Upper lobe of right lung (tissue), 1 donor: ENCODE measurements at places on chromosomes 13 and 19.

- DNase-seq = no peak
These were observed 10.0 kb downstream of the DPF1 start for GRCh38 chr19:38213911-38214625.

- DNase-seq = no peak
These were observed 18.2 kb upstream of the STK24 start for GRCh38 chr13:98595134-98595533.

DNA sequence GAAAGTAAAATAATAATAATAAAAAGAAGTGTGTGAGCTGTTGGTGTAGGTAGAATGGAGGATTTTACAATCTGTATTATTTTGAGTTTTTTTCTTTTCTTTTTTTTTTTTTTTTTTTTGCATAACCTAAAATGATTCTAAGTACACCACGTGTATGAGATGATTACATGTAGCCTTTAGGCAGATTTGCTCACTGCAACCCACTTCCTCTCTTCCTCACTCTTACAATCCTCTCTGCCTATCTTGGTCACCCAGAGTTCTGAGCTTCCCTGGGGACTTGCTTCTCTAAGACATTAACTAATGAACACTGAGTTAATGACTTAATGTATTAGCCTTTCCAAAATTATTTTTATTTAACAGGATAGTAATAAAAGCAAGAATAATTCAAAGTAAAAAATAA is 1169.6 kb downstream of the EFNB2 start:
- no peak for DNase-seq

DNA sequence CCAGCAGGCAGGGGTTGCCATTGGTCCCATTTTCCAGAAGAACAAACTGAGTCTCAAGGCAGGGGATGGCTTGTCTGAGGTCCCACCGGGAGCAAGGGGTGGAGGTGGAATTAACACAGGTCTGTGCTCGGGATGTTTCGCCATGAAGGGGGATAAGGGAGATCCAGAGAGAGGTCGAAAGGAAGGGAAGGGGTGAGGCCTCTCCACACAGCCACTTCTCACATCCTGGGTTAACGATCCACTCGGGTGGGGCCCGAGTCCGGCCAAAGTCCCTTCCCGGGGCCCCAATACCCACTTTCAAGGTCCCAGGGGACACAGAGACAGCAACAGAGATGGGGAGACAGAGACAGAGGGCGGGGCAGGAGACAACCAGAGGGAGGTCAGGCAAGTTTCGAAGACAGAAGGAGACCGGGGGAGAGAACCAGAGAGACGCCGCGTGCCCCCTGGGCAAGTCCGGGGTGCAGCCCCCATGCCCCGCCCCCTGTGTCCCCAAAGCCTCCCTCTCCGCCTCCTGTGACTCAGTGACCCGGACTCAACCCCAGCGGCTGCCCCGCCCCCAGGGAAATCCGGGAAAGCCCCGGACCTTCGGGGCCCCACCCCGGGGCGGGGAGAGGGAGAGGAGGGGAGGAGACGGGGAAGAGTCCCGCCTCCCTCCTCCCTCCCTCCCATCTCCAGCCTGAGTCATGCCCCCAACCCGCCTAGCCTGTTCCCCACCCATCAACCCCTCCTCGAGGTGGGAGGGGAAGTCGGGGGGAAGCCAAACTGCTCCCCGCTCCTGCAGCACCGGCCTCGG is 1.4 kb upstream of the BCL3 start:
- DNase-seq = peak; percentile 96

DNA sequence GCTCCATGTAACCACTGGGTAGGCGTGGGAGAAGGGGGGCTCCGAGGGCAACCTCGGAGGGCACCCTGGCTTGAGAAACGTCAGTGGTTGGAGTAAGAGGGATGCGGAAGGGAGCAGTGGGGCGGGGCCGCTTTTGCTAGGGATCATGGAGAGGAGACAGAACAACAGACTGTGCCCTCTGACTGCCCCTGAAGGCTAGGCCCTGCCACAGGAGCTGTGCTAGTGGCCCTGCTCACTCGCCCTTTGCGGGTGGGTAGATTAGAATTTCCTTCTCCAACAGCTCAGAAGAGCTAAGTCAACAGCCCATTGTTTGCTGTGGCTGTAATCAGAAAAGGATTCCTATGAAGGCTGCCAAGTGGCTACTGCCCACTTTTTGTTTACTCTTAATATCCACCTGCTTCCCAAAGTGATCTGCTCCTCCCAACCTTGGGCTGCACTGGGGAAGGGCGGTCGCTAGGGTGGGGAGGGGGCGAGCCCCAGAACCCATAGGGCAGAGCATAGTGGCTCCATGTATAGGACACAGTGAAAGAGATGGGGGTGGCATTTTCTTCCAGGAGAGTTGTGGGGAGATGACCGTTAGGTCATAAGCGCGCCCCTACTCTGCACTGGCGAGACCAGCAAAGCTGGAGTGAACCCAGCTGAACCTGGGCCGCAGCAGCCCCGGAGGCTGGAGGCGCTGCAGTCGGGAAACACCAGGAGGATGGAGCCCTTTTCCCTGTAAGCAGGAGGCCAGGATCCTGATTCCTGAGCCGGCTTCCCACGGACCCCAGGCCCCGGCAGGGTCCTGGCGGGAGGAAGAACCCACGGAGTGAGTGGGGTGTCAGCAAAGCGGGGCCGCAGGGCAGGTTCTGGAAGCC is 1.9 kb upstream of the C1QTNF9 start:
- DNase-seq = peak; percentile 81
